ENCODE measurements at places on chromosomes 6 and 20.

- DNase-seq, result no peak
Observed at GRCh38 chr20:34561661-34562060, 3.1 kb downstream of the MAP1LC3A start.

- DNase-seq, result no peak
Observed at GRCh38 chr6:152313542-152314482, 323.4 kb downstream of the SYNE1 start.

DNA sequence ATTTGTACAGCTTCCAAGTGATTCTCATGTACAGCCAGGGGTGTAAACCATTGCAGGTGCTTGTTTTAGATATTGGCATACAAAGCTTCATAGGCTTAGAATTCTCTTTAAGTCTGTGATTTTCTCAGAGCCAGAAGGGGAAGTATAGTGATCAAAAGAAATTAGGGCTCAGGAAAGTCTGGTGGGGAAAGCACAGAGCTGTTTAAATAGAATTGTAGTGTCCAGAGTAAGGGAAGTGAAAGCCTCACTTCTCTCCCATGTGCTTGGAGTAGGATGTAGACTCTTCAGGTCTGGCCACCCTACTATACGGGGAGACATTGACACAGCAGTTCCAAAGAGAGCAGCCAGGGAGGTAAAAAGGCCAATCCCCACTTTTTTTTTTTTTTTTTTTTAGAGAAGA is 10.4 kb downstream of the GCNT2 start:
- no peak for DNase-seq

- DNase-seq, result no peak
Observed at GRCh38 chr6:75368151-75368779, 83.7 kb upstream of the TMEM30A start.

- DNase-seq, result no peak
Observed at GRCh38 chr20:53530440-53530839, 63.2 kb downstream of the ZNF217 start.

DNA sequence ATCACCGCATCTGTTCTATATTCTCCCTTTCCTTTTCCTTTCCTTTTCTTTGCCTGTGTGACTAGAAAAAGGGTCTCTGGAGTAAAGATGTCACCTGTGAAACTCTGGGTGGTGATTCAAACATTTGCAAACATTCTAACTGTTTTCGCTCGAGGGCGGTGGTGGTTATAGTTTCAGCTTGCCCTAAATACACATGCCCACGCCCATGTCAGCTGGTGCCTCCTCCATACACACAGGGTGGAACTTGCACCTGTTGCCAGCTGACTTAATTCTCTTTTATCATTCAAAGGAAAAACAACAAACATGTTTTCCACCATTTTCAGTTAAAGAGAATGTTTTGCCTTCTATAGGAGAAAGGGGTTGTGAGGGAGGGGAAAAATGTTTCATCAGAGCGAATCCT is 381.9 kb upstream of the ARID1B start:
- DNase-seq, result no peak

GRCh38 chr6:68880050-68880813 is 245.2 kb downstream of the ADGRB3 start:
- DNase-seq, result no peak

- no peak for DNase-seq
Observed at GRCh38 chr6:19860235-19860877, 23.2 kb downstream of the ID4 start.
